Kidney (tissue), 22 donors: ENCODE measurements at places on chromosomes 7 and 10.

DNA sequence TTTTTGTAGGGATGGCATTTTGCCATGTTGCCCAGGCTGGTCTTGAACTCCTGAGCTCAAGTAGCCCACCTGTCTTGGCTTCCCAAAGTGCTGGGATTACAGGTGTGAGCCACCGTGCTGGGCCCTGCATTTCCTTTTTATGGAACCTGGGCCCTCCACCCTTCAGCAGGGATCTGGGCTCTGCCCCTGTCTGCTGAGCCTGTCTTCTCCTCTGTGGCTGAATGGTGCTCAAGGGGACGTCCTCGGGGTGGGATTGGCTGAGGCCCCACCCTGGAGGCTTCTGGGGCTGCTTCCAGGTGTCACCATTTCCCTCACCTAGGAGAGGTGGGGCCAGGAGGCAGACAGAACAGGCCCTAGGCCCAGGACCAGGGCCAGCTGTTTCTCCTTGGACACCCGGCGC lies 18.4 kb downstream of the FAM241B start:
- no peak for DNase-seq

GRCh38 chr10:63424576-63424975 lies 41.2 kb downstream of the JMJD1C start:
- DNase-seq: no peak

DNA sequence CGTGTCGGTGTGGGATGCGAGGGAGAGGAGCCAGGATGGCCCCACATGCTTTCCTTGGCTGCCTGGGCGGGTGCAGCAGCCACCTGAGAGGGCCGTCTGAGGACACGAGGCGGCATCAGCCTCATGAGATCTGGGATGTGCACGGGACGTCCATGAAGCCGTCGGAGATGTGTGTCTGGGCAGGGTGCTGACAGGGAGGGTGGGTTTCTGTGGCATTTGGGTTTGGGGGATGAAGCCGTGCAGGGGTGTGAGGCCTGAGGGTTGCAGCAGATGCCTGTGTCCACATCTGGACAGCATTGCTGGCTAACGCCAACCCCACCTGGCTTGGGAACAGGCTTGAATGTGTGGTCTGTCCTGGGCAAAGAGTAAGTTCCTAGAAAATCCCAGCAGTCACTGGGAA lies 179.5 kb downstream of the DNAJB6 start:
- no peak for DNase-seq

- DNase-seq: no peak
Measured at GRCh38 chr7:131424219-131424822, 96.6 kb downstream of the MKLN1 start.

- DNase-seq: no peak
Measured at GRCh38 chr7:134184767-134185166, 57.6 kb downstream of the LRGUK start.

- no peak for DNase-seq
Measured at GRCh38 chr7:100933734-100934133, 15.6 kb upstream of the MUC3A start.

- no peak for DNase-seq
Measured at GRCh38 chr7:129958643-129959470, 6.1 kb upstream of the UBE2H start.

DNA sequence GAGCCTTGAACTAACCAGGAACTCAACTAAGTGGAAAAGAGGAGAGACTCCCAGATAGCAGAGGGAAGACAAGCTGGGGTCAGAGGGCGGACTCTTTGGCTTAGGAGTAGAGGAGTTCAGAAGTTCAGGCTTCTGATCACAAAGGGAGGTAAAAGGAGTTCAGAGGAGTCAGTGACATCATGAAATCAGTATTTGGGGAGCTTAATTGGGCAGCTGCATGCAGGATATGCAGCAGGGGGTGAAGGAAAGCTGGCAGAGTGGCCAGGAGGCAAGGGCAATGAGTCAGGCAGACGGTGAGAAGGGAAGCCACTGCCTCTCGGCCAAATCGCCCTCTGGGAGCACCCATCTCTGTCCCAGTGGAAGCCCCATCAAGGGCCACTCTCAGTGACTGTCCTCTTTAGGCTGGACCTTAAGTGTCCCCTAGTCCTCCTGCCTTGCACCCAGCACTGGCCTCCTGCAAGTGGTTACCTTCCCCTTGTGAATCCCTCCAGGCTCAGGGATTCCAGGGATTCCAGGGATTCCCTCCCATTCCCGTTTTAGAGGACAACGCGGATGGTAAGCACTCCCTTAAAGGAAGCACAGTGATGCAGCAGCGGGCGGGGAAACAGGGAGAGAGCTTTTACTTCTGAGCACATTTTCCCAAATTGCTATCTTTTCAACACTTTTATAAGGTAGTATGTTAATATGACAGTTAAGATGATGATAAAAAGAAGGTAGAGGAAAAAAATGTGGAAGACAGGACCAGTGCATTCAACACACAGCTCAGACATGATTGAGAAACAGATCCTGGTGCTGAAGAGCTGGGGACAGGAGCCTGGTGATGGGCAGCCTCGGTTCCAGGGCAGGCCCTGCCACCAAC lies 72.6 kb downstream of the KCNMA1 start:
- no peak for DNase-seq

- no peak for DNase-seq
Measured at GRCh38 chr7:113824117-113824823, 94.5 kb downstream of the PPP1R3A start.

GRCh38 chr10:63698787-63699150 lies 177.6 kb downstream of the REEP3 start:
- no peak for DNase-seq

DNA sequence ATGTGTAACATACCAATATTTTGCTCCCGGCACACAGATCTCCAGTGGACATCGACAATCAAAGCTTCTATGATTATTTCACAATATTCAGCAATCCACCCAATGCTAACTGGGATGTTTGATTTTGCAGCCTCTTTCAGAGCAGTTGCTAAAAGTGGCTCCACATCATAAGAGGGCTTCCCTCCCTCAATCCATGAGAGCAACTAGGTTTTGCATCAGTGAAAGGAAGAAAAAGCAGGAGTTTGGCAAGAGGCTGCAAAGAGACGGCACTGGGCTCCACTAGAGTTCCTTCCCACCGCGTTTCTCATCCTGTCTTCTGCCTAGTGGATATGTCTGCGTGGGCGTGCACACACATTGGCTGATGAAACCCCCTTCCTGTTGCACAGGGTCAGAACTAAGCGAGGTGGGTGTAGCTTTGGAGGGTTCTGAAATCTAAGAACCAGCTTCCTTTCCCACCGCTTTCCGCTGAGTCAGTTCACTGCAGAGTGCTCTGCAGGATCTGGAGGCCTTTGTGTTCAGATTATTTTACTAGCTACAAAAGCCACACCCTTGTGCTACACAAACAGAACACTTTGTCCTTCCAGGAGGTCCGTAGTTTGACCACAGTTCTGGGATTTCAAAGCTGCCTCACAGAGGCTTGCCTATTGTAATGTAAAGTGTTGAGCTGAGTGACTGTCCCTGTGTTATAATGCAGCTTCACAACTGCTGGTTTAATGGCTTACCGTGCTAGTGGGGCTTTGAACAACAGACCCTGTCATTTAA lies 28.1 kb downstream of the ARL4A start:
- DNase-seq: peak; percentile 79

DNA sequence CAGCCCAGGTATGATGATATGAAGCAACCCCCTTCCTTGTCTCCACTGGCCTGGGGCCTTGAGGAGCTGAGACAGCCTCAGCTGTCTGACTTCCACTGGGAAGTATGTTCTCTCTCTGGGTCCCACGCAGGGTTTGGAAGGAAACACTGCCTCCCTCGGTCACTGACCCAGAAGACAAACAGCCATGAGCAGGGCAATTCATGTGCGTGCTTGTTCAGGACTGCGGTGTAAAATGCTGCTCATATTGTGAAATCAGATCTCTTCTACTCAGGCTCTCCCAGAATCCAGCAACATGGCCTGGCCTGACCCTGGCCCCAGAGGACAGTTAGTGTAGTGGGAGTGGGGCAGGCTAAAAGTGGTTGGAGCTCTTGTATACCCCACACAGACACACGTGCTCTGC lies 2.8 kb downstream of the CLCN1 start:
- no peak for DNase-seq

- peak; percentile 21 for DNase-seq
Measured at GRCh38 chr7:158389514-158390425, 197.9 kb downstream of the PTPRN2 start.
